ENCODE measurements at places on chromosomes 5 and 9.
A peak's percentile ranks its signal among the peaks of the same experiment; 100 is the strongest.

- no peak for DNase-seq
Observed at GRCh38 chr9:77677957-77678535, 29.9 kb upstream of the GNA14 start.

- DNase-seq: no peak
Observed at GRCh38 chr5:149211566-149211965, 60.1 kb upstream of the AFAP1L1 start.

DNA sequence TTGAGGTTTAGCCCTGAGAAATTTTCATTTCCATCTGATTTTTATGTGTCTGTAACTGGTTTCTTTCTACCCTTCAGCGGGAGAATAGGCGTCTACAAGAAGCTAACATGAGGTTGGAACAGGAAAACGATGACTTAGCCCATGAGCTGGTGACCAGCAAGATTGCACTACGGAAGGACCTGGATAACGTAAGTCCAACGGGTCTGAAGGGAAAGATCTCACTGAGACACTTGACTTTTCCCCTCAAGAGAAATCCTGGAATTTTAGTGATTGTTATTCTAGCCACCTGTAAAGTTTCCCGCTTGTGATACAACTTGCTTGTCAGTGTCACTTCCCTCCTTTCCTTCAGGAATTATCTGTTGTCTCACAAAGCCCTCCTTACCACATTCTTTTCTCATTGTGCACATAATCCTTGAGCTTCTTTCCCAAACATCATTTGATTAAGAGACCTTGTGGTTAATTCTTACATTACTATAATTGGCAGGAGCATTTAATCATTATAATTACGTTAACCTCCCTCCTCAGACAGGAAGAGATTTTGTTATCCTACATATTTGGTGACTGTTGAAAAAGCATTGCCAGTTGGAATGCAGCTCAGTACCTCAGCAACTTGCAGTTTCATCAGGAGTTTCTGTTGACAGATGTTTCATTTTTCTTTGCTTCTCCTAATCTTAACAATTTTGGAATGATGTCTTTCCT is 56.9 kb downstream of the GPR21 start:
- no peak for DNase-seq

DNA sequence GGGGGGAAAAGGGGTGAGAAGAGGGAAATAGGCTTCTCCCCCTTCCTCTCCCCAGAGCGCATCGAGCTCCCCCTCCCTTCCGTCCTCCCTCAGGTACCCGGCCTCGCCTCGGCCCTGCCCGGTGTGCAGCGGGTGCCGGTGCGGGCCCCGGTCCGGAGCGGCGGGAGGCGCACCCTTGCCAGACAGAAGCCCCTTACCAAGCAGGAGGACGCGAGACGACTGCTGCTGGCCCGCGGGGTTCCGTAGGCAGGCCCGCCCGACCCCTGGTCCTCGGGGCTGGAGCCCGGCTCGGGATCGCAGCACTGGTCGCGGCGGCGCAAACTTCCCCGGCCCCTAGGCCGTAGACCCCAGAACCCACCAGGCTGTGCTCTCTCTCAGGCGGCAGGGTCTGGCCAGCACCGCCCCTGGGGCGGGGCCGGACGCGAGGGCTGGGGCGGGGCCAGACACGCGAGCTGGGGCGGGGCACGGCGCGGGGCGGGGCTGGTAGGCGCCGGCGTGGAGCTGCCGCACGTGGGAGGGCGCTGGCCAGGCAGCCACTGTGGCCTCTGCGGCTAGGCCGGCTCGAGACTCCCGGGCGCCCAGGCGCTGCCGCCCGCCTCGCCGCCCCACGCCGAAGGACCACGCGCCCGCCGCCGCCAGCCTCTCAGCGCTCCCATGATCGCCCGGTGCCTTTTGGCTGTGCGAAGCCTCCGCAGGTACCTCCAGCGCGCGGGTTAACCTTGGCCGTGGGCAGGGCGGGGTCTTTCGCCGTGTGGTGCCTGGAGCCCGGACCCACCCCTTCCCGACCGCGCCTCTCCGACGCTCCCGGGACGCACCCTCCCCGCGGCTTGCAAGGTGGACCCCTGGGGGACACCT is at the start of the genes NLN and SGTB:
NLN (plus strand) TSS at position 486 of the 855 bp plus-strand sequence; CDS start at position 655, 169 bp downstream.
SGTB (minus strand) TSS at position 390 of the 855 bp plus-strand sequence. CDS start 1,302 bp downstream, outside the sequence.
- peak; percentile 88 for DNase-seq

DNA sequence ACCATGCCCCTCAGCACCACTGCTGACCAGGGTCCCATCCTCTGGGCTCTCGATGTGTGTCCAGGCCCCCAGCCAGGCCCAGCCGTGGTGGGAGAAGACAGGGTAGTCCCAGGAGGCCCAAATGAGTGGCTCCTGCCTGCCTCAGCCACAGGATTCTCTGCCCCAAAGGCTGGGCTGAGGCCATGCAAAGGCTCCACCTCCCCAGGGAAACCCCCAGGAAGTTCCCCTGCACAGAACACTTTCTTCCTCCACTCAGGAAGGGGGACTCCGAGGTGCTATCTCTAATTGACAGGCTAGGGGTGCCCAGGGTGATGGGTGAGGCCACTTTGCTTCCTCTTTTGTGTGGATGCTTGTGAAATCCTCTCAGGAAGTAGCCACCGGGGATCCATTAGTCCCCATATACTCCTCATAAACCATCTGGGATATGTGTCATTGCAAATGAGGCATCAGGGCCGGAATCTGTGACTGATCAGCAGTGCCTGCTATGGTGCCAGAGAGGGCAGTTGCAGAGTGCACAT is 23.1 kb upstream of the TDRD7 start:
- DNase-seq: peak; percentile 91

DNA sequence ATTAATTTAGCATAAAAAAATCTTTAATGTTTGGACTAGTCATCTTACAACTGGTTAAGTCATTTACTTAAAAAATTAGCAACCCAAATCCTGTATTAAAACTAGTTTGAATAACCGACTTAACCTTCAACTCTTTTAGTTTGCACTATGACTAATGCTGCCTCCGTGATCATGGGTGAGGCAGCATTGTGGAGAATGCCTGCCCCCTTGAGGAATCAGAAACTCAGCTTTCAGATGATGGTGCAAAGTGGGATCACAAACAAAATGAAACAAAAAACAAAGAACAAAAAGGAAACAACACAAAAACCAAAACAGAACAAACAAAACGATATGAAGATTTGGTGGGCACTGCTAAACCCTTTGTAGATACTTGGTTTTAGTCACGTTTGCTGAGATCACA is 127.0 kb upstream of the PALM2AKAP2 start:
- peak; percentile 16 for DNase-seq

- no peak for DNase-seq
Observed at GRCh38 chr9:134965411-134965810, 47.7 kb upstream of the FCN1 start.

DNA sequence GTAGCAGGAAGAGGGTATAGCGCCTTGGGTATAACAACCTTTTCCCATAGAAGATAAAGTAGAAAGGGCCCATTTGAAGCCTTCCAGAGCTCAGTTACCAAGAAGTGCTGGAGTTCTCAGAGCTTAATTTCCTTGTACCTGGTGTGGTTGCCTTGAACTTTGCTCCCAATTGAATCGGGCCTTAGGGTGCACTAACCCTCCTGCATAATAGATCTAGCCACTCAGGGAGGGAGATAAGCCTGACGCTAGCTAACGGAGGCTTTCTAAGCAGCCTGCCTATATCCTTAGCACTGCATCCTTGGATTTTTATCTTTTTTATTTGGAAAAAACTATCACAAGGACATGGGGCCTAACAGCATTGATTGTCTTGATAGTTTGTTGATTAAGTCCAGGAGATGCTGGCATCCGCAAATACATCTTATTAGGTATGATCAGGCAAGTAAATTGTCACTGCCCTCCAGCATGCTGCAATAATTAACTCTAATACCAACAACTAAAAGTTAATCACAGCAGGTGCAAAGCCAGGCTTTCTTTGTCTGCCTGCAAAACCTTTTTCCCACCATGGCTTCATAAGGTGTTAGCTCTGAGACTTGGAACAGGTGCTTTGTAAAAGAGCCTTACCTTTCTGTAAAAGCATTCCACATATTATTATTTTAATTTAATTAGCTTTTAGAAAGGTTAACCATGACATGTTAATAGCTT is 199.4 kb downstream of the SREK1 start:
- no peak for DNase-seq

DNA sequence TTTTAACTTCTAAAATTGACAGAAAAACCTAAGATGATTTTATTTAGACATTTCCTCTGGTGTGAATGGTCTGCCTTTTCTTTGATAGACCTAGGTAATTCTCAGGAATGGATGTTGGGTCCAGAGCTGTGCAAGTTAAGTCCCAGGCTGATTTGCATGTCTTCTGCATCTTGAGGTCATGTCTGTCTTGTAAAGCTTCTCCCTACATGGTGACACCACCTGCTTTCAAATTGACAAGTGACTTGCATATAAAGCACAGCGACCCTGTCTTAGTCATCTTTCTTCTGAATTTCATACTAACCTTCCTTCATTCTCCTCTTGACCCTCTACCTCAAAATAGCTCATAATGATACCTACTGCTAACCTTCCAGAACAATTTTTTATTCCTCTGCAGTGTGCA is 29.2 kb downstream of the OSTF1 start:
- no peak for DNase-seq

DNA sequence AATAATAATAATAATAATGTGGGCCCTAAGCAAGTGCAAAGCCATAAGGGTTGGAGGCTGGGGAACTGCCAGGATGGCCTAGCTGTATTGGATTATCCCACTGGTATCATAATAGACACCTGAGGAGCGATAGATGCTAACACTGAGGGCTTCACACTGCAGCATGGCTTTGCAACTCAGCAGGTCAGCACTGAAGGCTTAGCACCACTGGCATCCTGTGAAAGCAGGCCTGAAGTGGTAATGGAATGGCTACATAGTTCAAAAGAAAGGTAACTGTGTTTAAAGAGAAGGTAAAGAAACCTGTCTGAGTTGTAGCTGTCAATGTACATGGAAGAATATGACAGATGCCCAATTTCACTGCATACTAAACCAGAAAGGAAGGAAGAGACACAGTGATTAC is 359.0 kb downstream of the OSTF1 start:
- DNase-seq: no peak

DNA sequence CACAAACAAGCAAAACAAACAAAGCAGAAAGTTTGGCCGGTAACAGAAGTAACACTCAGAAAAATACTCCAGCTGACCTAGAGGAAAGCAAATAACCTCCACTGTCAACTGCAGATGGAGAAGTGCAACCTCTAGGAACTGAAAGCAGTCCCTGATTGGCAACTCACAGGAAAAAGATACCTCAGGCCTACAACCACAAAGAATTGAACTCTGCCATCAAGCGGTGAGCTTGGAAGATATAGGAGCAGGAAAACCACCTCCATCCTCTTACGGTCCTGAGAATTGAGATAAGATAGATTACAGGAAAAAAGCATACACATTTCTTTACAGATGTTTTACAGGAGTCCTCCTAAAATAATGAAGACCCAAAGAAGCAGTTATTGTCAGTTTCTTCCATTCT is 184.5 kb downstream of the PDZD2 start:
- peak; percentile 30 for DNase-seq

DNA sequence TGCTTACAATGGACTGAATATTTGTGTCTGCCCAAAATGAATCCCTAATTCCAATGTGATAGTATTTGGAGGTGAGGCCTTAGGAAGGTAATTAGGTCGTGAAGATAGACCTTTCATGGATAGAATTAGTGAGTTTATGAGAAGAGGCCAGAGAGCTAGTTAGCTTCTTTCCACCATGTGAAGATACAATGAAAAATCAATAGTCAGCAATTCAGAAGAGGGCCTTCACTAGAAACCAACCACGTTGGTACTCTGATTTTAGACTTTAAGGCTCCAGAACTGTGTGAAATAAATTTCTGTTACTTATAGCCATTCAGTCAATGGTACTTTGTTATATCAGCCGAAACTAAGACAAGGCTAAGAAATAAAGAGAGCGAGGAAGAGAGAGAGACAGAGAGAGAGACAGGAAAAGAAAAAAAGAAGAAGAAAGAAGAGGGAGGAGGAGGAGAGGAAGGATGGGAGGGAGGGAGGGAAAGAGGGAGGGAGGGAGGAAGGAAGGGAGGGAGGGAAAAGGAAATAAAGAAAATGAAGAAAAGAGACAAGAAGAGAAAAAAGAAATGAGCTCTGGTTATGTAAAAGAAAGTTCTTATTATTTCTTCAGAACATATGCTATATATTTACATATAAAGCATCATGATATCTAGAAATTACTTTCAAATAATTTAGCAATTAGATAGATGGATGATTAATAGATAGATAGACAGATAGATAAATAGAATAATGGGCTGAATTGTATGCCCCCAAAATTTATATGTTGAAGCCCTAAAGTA is 1725.3 kb downstream of the EFNA5 start:
- no peak for DNase-seq

- peak; percentile 49 for DNase-seq
Observed at GRCh38 chr5:175873088-175873454, 1.7 kb downstream of the CPLX2 start.

DNA sequence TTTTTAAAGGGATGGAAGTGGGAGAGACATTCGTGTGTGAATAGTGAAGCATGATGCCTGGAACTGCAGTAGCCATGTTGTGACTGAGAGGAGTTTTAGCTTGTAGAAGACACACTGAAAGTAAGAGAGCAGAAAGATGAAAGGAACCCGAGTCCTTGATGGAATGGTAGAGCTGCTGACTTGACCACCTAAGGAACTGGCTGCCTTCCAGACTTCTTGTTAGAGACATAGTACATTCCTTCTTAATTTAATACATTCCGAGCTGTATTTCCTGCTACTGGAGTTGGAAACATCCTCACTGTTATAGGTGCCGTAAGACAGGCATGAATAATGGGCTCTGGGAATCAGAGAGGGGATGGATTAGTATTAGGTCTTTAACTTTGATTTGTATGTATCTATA is 7.4 kb downstream of the CER1 start:
- no peak for DNase-seq

DNA sequence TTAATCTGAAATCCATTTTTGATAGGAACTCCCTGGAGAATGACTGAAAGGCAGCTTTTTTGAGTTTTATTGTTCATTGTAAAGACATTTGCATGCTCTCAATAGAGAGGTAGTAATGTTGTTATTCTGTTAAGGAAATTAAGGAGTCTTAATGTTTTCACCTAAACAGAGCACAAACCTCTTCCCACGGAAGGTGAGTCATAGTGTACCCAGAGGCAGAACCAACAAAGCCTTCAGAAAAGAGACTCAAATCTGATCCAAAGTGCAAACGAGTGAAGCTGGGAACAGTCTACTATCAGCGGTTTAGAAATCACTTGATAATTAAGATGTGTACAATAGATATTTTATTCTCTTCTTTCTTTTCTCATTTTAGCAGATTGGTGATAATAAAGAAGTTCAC is 470.5 kb downstream of the PLK2 start:
- DNase-seq: no peak

Measured in NB4 (cell line).